NCI-H345 (cell line): ENCODE measurements at places on chromosomes 6 and 20.
A peak's percentile ranks its signal among the peaks of the same experiment; 100 is the strongest.

DNA sequence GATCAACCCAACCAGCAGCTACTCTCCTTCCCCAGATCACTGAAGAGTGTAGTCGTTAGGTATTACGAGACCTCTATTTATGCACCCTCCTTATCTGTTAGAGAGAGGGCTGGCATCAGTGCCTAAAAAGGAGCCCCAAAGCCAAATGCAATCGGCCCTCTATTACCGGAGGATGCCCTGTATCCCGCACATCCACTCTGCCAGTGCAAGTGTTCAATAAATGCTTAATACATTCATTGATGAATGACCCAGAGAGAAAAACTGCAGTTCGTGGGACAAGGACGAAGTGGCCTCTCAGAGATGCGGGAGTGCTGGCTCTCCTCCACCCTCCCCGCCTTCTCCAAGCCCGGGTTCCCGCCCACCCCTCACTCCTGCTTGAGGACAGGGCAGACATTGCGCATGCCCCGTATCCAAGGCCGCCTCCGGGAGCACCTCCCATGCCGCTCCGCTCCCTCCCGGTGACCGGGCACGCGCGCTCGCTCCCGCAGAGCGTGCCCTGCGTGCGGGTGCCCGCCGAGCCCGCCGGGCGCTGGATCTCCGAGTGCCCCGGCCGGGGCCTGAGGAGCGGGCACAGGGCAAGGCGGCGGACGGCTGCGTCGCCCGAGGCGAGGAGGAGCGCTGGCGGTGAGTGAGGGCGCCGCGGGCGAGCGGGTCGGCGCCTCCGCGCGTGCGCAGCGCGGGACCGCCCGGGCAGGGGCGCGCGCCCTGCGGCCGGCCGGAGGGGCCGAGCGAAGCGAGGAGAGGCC lies 27.2 kb upstream of the BTBD3 start:
- peak; percentile 98 for DNase-seq

DNA sequence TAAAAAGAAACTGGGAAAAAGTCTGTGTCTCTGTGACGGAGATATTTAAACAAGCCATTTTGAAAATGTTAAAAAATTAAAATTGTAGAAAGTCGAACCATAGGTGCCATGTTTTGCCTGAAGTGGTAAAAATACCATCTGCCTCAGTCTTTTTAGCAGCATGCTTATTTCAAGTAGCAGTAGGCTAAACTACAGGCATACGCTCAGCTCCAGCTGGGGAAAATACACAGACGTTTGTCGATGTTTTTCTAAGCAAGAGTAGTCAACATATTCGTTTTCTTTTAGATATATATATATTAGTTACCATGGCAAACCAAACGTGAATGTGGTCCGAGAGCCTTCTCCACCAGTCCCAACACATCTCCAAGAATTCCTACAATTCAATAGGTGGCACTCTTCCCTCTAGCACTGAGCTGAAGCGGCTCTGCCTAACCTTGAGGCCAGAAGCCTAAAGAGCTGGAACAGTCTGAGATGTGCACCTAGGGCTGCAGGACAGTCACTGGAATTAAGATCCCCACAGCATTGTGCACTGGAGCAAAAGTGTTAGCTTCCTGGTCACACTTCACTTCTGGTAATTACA lies 70.2 kb upstream of the BEND3 start:
- DNase-seq: peak; percentile 6

GRCh38 chr6:84332139-84333034 lies 104.9 kb upstream of the CEP162 start:
- DNase-seq: no peak

DNA sequence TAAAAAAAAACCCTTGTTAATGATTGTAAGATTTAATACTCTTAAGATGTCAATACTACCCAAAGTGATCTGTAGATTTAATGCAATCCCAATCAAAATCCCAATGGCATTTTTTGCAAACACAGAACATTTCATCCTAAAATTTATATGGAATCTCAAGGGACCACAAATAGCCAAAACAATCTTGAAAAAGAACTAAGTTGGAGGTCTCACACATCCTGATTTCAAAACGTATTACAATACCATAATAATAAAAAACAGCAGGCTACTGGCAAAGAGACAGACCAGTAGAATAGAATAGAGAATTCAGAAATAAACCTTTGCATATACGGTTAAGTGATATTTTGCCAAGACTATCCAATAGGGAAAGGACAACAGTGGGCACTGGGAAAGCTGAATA lies 331.9 kb upstream of the JARID2 start:
- DNase-seq: no peak

- no peak for DNase-seq
Measured at GRCh38 chr20:44066645-44067606, 120.1 kb downstream of the JPH2 start.

- DNase-seq: no peak
Measured at GRCh38 chr6:6631534-6632276, 43.2 kb downstream of the LY86 start.
